ENCODE measurements at places on chromosomes 11 and 22.

GRCh38 chr22:22009661-22010060 lies 27.1 kb upstream of the TOP3B start:
- no peak for DNase-seq

- peak; percentile 13 for DNase-seq
These were observed at the start of gene PARVG for GRCh38 chr22:44180706-44181032. TSS of gene PARVG (plus strand) at chr22:44180925. CDS start at chr22:44183330, 2,405 bp downstream.

GRCh38 chr22:30910358-30910757 lies 58.2 kb downstream of the MORC2 start:
- peak; percentile 29 for DNase-seq

DNA sequence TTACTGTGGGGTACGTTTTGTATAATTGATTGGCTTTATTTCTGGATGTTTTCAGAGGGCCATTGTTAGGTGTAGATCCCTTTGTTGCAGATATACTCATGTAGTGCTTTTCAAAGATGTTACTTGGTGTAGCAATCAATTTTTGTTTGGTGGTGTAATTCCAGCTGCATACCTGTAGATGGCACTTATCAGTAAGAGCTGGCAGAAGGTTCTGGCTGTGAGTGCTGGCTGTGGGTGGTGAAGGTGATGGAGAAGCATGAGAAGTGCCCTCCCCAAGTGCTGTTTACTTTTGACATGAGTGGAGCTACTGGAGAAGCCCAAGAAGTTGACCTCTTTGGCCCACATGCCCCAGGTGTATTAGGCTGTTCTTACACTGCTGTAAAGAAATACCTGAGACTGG lies 1074.9 kb downstream of the FAM181B start:
- peak; percentile 8 for DNase-seq

DNA sequence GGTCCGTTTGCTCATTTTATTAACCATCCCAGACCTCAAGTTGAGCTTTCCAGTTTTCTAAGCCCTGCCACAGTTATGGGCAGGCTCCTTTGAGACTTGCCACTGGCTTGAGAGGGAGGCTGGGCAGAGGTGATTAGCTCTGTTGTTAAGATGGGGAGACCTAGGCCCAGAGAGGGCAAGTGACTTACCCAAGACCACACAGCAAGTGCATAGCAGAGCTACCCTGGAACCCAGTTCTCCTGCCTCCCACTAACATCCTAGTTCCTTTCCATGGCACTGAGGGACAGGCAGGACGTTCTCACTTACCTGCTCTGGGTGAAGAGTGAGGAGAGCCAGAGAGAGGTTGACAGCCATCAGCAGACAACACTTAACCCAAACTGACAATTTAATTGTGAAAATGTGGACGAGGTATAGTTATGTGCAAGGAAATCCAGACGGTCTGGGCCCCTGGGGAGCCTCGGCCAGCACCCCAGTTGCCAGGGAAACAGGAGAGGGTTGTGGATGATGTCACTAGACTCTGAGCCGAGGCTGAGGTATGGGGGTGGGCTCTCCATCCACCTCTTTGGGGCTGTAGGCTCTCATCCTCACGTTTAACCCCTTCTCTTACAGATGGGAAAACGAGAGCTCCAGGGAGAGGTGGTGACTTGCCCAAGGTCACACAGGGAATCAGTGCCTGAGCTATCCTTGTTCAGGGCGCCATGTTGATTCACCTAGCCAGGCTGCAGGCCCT lies 12.3 kb upstream of the WNT11 start:
- DNase-seq, result no peak

GRCh38 chr11:9133956-9134355 lies 42.6 kb upstream of the SCUBE2 start:
- DNase-seq, result no peak

DNA sequence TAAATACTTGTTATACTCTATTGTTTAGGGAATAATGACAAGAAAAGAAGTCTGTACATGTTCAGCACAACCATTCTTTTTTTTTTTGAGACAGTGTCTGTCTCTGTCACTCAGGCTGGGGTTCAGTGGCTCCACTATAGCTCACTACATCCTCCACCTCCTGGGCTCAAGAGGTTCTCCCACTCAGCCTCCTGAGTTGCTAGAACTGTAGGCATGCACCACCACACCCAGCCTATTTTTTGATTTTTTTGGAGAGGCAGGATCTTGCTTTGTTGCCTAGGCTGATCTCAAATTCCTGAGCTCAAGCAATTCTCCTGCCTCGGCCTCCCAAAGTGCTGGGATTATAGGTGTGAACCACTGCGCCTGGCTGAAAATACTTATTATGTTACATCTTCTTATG lies 250.0 kb downstream of the MIAT start:
- DNase-seq, result no peak

DNA sequence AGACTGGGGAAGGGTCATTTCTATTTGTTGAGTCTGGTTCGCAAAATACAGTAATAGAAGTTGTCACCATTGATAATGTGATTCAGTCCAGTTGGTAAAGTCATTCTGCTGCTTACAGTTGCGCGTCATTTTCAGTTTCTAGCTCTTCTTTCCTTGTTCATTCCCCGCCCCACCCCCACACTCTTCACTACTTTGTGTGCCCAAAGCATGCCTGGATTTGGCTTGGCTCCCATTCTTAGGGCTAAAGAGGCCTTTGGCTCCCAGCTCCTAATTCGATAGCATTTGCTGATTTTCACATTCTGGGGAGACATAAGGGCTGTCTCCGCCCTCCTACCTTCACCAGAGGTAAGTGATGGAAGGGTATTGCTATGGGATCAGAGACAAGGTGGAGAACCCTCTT lies 43.0 kb downstream of the CECR2 start:
- no peak for DNase-seq

GRCh38 chr11:27718346-27718862 lies 18.1 kb upstream of the BDNF start:
- DNase-seq, result no peak

- DNase-seq, result no peak
These were observed 12.0 kb upstream of the LAYN start for GRCh38 chr11:111528557-111528956.

GRCh38 chr11:30326906-30327305 lies 4.0 kb downstream of the ARL14EP start:
- no peak for DNase-seq

- no peak for DNase-seq
These were observed 126.8 kb downstream of the PHF21B start for GRCh38 chr22:44883011-44883421.

DNA sequence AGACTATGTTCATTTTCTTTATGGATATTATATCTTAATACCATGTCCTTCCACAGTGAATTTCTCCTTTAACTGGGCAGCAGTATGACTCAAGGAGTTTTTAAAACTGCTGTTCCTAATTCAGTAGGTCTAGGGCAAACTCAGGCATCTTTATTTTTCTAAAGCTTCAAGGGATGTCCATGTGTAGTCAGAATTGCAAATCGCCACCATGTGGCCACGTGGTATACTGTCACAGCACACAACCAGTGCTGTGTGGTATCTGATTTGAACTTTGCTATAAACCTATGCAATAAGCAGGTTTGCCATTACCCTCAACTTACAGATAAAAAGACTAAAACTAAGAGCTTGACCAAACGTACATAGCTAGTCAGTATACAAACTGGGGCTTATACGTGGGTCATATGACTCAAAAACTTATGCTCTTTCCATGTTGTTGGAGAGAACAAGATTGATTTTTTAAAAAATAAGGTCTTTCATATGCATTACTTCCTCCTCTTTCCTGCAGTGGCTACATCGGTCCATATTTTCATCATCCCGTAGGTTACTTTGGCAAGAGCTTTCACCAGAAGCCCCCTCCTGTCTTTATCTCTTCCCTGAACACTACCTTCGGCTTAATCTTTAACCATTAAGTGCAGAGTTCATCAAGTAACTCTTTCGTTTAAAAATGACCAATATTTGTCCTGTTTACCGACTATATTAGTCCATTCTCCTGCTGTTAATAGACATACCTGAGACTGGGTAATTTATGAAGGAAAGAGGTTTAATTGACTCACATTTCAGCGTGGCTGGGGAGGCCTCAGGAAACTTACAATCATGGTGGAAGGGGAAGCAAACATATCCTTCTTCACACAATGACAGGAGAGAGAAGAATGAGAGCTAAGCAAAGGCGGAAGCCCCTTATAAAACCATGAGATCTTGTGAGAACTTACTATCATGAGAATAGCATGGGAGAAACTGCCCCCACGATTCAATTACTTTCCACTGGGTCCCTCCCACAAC lies 8.0 kb upstream of the HTATIP2 start:
- peak; percentile 52 for DNase-seq

- DNase-seq, result no peak
These were observed 3.0 kb upstream of the INPPL1 start for GRCh38 chr11:72221386-72222075.

- DNase-seq, result no peak
These were observed 76.8 kb upstream of the BDNF start for GRCh38 chr11:27777033-27777432.

DNA sequence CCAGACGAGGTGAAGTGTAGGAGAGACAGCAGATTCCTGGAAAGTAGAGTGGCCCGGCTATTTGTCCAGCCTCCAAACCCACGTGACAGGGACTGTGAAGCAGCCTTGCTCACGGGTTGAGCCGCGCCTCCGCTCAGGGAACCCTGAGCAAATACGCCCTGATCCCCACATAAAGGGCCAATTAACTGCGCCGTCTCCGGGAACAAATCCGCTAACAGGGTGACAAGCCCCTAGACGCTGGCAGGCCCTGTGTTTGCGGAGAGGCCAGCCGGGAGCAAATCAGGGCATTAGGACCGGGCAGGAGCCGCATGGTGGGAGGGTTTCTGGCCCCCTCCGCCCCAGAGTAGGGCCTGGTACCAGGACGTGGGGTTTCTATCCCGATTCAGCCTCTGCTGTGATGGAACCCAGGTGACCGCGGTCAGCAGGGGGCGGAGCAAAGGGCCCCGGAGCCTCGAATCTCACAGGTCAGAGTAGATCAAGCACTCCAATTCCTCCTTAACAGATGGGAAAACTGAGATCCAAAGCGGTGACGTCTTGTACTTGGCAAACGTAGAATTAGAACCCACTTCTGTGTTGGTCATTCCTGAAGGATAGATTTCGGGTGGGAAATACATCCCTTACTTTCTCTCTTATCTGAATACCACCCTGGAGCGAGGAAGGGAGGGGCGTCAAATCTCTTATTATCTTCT lies 2.0 kb upstream of the ROBO3 start:
- no peak for DNase-seq

GRCh38 chr22:29635734-29636357 lies 32.4 kb downstream of the NF2 start:
- peak; percentile 74 for DNase-seq

DNA sequence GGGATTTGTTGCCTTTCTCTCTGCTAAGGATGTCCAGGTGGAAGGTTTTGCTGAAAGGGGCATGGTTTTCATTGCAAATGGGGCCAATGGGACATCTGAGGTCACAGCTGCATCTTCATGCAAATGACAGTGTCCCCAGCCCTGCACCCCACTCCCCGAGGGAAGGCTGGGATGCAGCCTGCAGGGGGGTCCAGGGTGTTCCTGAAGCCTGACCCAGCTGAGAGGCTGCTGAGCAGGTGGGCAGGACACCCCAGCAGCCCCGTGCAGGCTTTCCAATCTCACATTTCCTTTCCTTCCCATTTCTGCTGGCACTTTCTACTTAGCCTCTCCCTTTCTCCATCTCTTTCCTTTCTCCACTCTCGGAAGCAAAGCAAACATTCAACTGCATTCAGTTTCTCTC lies 78.3 kb downstream of the SCN3B start:
- no peak for DNase-seq

DNA sequence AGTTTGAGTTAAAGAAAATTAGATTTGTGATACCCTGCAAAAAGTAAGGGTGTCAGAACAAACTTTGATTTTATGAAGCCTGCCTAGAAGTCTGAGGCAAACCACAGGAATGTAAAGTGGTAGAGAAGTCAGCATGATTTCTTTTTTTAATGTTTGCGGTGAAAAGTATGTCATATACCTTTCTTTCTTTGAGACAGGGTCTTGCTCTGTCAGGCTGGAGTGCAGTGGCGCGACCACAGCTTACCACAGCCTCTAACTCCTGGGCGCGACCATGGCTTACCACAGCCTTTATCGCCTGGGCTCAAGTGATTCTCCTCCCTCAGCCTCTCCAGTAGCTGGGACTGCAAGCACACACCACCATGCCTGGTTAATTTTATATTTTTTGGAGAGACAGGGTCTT lies 4.7 kb downstream of the API5 start:
- DNase-seq, result peak; percentile 11

- no peak for DNase-seq
These were observed 27.6 kb upstream of the APLP2 start for GRCh38 chr11:130042093-130042591.

GRCh38 chr11:84648471-84648870 lies 978.7 kb downstream of the DLG2 start:
- DNase-seq, result no peak

- DNase-seq, result no peak
These were observed 7.9 kb upstream of the CAPN5 start for GRCh38 chr11:77058900-77059299.

GRCh38 chr22:30206944-30207343 lies 39.6 kb downstream of the LIF start:
- no peak for DNase-seq

DNA sequence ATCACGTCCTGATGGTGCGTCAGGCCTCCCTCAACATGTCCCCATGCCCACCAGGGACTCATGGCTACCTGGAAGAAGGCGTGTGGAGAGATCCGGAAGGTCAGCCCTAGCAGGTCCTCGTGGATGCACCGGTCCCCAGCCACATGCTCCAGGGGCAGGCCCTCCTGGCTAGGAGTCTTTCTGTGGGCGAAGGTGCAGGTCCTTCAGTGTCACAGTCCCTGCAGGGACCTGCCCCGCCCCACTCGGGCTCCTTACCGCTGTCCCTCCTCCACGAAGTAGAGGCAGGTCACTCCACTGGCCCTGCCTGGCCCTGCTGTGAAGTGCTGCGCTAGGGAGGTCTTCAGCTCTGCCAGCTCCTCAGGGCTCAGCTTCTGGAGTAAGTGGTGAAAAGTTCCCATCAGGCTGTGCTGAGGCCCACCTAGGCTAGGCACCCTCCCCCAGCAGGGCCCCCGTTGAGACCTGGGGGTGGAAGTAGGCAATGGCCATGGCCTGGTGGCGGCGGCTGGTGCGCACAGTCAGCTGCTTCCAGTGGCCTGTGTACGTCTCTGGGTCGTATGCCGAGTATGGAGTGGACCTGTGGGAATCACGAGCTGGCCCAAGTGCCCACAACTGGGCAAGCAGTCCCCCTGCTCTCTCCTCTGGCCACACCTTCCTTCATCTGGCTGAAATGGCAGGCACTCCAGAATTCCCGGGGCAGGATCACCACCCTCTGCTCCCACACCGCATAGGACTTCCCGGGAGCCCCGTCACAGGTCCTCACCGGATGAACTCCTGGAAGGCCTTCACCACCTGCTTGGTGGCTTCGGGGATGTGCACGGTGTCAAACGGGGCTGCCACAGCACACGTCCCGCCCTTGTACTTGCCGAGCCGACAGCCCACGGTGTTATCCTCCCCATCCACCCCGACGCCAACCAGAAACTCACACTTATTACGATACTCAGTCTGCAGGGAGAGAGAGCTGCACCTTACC lies 1.1 kb upstream of the RANBP1 start:
- no peak for DNase-seq

- no peak for DNase-seq
These were observed 42.2 kb upstream of the FBLN1 start for GRCh38 chr22:45460288-45461109.

GRCh38 chr11:128757886-128758612 lies 64.2 kb downstream of the FLI1 start:
- no peak for DNase-seq

All from erythroblast (primary cell).